ENCODE measurements at places on chromosomes 12 and 14. TPM values are rescaled to one million over a fixed set of nuclear protein-coding genes. Genes with fewer than 3 reads are reported as not detected.

RGS6 gene
- total RNA-seq, result 12.1 TPM

DNA sequence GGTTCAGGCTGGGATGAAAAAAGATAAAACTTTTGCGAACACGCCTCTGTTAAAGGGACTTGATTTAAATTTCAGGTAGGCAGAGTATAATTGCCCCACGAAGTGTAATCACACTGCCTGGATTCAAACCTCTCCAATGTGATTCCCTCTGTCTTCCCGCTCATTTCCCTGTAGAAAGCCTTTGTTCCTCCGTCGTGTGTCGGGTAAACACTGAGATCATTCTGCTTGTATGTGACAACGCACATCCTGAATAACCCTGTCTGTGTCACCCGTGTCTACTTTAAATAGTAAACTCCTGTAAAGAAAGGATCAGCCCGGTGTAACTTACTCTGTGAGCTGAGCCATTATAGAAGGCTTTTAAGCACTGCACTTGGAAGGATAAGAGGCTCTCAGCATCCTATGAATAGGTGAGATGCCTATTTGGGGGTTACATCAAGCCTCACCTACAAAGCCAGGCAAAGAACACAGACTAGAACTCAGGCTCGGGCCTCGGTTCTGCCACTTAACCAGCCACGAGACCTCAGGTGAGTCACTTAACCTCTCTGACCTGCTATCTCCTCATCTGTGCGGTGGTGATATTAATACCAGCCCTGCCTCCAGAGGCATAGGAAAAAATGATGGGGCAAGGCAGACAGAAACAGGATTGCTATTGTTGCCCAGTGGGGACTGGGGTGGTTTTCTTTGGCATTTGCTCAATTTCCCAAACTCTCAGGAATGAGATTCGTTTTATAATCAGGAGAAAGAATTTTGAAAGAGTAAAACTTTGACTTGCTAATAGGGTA, 74.2 kb downstream of the RBM19 start:
- no peak for DNase-seq
- no peaks in the 10 kb centered on the region for H3K36me3 ChIP-seq
- no peaks in the 10 kb centered on the region for H3K4me1 ChIP-seq
- H3K27me3 ChIP-seq, result no peaks in the 10 kb centered on the region
- H3K27ac ChIP-seq, result no peak overlapping the region

SBNO1 gene
- total RNA-seq, result 16.7 TPM

DNA sequence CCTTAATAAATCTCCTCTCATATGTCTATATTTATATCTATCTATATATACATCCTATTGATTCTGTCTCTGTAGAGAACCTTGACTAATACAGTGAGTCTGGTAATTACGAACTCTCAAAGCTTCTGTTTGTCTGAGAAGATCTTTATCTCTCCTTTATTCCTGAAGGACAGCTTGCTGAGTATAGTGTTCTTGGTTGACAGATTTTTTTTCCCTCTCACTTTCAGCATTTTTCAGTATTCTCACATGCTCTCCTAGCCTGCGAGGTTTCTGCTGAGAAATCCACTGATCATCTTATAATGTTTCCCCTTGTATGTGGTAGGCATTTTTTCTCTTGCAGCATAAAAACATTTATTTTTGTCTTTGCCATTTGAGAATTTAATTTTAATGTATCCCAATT, 67.1 kb downstream of the GPHN start:
- H3K36me3 ChIP-seq, result no peaks in the 10 kb centered on the region
- H3K27ac ChIP-seq, result no peak overlapping the region
- no peaks in the 10 kb centered on the region for H3K27me3 ChIP-seq

GLI1 gene
- 1.2 TPM for total RNA-seq

DNA sequence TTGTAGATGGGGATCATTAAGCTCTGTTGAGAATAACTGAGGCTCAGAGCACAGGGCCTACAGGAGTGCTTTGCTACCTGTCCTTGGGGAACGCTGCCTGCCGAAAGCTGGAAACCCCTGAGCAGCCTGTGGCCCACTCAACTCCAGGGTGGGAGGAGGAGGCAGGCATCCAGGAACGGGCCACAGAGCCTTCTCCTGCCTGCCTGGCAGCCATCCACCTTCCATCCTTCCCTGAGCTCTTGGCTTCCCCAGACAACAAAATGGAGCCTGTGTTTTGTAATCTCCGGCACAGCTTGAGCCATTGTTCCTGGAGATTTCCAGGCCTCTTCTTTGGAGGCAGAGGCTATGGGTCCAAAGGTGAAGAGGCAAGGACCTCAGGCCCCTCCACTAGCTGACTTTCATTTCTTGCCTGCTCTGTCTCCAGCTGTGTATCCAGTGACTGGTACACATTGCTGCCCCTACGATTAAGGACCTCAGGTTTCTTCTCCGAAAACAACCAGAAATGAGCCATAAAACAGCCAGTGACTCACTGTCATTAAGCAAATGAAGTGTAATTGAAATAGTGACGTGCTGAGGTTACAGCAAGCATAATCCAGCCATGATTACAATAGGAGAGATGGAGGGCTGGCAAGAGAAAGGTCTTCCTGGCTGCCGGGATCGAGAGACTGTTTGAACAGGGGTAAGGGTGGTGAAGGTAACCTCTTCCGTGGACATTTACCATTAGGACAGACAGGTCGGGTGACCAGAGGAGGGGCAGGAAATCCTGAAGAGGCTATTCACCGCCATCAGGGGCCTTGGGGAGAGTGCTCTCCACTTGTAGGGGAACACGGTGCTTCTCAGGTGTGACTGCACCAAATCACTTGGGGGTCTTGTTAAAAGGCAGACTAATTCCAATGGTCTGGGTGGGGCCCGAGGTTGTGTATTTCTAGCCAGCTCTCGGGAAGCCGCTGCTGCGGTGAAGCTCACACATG, 56.3 kb upstream of the KCNA5 start:
- H3K4me3 ChIP-seq, result no peak overlapping the region
- H3K4me1 ChIP-seq, result no peaks in the 10 kb centered on the region
- no peaks in the 10 kb centered on the region for H3K36me3 ChIP-seq
- no peaks in the 10 kb centered on the region for H3K27me3 ChIP-seq
- no peak for DNase-seq

- DNase-seq, result no peak
- no peaks in the 10 kb centered on the region for H3K36me3 ChIP-seq
- no peaks in the 10 kb centered on the region for H3K4me1 ChIP-seq
- no peak overlapping the region for H3K27ac ChIP-seq
- H3K27me3 ChIP-seq, result peaks cover 7% of the 10 kb centered on the region
Measured at GRCh38 chr14:100575266-100575995, 11.8 kb downstream of the BEGAIN start.

LMNTD1 gene
- 1.0 TPM for total RNA-seq

GRCh38 chr14:88045705-88046104, 40.8 kb downstream of the GPR65 start:
- H3K27ac ChIP-seq, result no peak overlapping the region
- H3K27me3 ChIP-seq, result no peaks in the 10 kb centered on the region
- H3K4me3 ChIP-seq, result no peak overlapping the region
- DNase-seq, result no peak
- no peaks in the 10 kb centered on the region for H3K36me3 ChIP-seq
- no peaks in the 10 kb centered on the region for H3K4me1 ChIP-seq

CALCOCO1 gene
- total RNA-seq, result 232 TPM

DNA sequence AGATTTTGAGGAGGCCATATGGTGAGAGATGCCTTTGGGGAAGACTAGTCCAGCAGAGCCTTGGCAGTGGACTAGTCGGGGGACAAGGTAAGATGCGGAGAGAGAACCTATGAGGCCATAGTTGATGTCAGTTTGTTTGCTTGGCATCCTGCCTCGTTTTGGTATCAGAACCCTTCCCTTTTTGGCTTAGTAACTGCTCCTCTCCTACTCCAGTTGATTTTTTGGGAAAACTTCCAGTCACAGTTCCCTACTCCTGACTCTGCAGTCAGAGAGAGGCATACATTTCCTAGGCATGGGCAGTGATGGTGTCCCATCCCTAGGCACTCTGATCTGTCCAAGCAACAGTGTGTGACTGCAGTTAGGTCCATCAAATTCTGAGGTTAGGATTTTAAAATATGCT, 398.3 kb downstream of the AEBP2 start:
- no peak for DNase-seq
- H3K36me3 ChIP-seq, result no peaks in the 10 kb centered on the region
- no peaks in the 10 kb centered on the region for H3K27me3 ChIP-seq
- peaks cover 11% of the 10 kb centered on the region for H3K4me1 ChIP-seq
- no peak overlapping the region for H3K27ac ChIP-seq
- no peak overlapping the region for H3K4me3 ChIP-seq

SOAT2 gene
- not detected for total RNA-seq

AACS gene
- 7.4 TPM for total RNA-seq

KRT3 gene
- not detected for total RNA-seq

ATN1 gene
- total RNA-seq, result 37.1 TPM

- no peak overlapping the region for H3K4me3 ChIP-seq
- H3K4me1 ChIP-seq, result no peaks in the 10 kb centered on the region
- no peaks in the 10 kb centered on the region for H3K36me3 ChIP-seq
- no peaks in the 10 kb centered on the region for H3K27me3 ChIP-seq
- DNase-seq, result no peak
Measured at GRCh38 chr12:62484233-62484632, 17.6 kb downstream of the MON2 start.

ADCY6 gene
- total RNA-seq, result 81.6 TPM

GRCh38 chr12:88985631-88986030, 366.7 kb downstream of the DUSP6 start:
- no peaks in the 10 kb centered on the region for H3K36me3 ChIP-seq
- no peaks in the 10 kb centered on the region for H3K4me1 ChIP-seq
- DNase-seq, result no peak
- no peak overlapping the region for H3K27ac ChIP-seq
- no peaks in the 10 kb centered on the region for H3K27me3 ChIP-seq

GRCh38 chr14:37545174-37545573, 49.9 kb downstream of the FOXA1 start:
- no peaks in the 10 kb centered on the region for H3K4me1 ChIP-seq
- H3K4me3 ChIP-seq, result no peak overlapping the region
- no peak overlapping the region for H3K27ac ChIP-seq
- DNase-seq, result no peak

DNA sequence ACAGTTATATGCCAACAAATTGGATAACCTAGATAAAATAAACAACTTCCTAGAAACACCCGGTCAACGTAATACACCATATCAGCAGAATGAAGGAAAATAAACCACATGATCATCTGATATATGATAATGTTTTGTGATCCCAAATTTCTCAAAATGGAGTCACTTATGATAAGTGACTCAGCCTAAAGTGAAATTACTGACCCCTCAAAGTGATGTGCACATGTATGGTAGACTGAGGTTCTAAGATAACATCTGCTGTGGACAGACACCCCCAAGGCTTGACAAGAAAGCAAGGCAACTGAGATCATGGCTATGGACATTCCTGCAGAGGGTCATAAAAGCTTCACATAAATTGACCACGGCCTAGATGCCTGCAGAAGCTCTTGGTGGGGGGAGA, 105.1 kb upstream of the DCN start:
- H3K27me3 ChIP-seq, result no peaks in the 10 kb centered on the region
- no peak for DNase-seq
- no peak overlapping the region for H3K27ac ChIP-seq
- H3K36me3 ChIP-seq, result no peaks in the 10 kb centered on the region
- no peaks in the 10 kb centered on the region for H3K4me1 ChIP-seq
- no peak overlapping the region for H3K4me3 ChIP-seq

BCL11B gene
- 0.43 TPM for total RNA-seq

MSRB3 gene
- total RNA-seq, result 98.3 TPM

DNA sequence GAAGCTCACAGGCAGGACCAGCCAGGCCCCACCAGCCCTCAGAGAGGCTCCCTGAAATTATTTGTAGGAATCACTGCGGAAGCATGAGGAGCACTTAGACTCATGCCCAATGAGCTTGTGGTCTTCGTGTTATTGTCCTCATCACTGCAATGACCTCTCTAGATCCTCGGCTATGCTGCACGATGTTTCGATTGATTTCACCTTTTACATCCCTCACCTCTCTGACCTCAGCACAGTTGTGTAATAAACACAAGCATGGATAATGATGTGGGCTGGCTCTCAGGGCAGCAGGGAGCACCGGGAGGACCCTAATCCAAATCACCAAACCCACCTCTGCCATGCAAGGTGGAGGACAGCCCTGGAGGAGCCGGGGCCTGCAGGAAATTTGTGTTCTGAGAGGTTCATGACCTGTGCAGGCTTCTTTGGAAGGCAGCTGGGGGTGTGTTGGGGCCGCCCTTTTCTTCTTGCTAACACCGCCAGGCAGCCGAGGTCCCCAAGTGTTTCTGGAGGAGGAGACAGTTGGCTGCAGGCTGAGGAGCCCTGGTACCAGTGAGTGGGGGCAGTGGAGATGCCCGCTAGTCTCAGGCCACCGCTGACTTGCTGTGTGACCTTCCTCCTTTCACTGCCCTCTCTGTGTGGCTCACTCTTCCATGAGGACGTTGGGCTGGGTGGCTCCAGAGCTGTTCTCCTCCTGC, 29.5 kb upstream of the EML1 start:
- no peaks in the 10 kb centered on the region for H3K36me3 ChIP-seq
- H3K27me3 ChIP-seq, result no peaks in the 10 kb centered on the region
- no peak for DNase-seq

GRCh38 chr12:19110221-19110940, 19.2 kb upstream of the PLEKHA5 start:
- H3K4me1 ChIP-seq, result no peaks in the 10 kb centered on the region
- no peaks in the 10 kb centered on the region for H3K36me3 ChIP-seq
- DNase-seq, result no peak
- no peak overlapping the region for H3K27ac ChIP-seq
- no peaks in the 10 kb centered on the region for H3K27me3 ChIP-seq

DNA sequence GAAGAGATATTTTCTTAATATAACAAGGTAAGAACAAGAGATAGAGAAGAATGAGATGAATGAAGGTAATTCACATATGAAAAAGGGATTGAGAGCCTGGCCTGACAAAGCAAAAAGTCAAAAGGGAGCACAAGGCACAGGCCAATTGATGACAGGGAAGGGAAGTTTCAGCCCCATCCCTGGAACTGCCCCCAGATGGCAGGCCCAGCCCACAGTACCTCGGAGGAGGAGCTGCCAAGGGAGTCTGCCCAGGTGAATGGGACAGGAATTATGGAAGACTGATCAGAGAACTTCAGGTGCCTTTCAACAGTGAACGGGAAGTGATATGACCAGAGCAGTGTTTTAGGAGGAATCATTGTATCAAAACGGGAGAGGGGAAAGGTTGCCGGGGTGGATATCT, 15.7 kb downstream of the SNRPF start:
- no peak for DNase-seq
- no peaks in the 10 kb centered on the region for H3K36me3 ChIP-seq
- no peak overlapping the region for H3K27ac ChIP-seq
- H3K27me3 ChIP-seq, result no peaks in the 10 kb centered on the region

- H3K4me3 ChIP-seq, result no peak overlapping the region
- no peak overlapping the region for H3K27ac ChIP-seq
- no peak for DNase-seq
- no peaks in the 10 kb centered on the region for H3K27me3 ChIP-seq
- H3K4me1 ChIP-seq, result no peaks in the 10 kb centered on the region
- H3K36me3 ChIP-seq, result no peaks in the 10 kb centered on the region
Measured at GRCh38 chr12:269191-269590, 6.6 kb upstream of the SLC6A13 start.

DNA sequence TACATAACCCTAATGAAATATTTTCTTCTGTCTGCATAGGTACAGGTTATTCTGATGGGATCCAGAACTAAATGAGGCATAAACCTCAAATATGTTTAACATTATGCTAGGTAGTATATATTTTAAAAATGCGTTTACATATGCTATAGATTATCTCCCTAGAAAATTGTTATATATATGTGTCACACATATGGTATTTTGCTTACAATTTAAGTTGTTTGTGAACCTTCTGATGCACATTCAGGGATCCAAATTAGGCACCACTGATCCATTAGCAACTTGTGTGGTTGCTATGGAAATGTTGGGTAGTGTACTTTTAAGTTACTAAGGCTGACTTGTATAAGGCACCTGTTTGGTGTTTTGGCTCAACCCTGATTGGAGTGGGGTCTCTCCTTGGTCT, 456.7 kb downstream of the AEBP2 start:
- H3K4me1 ChIP-seq, result no peaks in the 10 kb centered on the region
- no peaks in the 10 kb centered on the region for H3K36me3 ChIP-seq
- H3K27ac ChIP-seq, result peak overlapping the region; percentile 75
- no peak overlapping the region for H3K4me3 ChIP-seq
- DNase-seq, result no peak

ITFG2 gene
- 13.7 TPM for total RNA-seq
